ENCODE measurements at places on chromosomes 5 and 9.
A peak's percentile ranks its signal among the peaks of the same experiment; 100 is the strongest.

GRCh38 chr9:4515958-4516375, 25.7 kb downstream of the SLC1A1 start:
- no peak for DNase-seq

GRCh38 chr5:159353661-159354252, 23.5 kb upstream of the IL12B start:
- no peak for DNase-seq

DNA sequence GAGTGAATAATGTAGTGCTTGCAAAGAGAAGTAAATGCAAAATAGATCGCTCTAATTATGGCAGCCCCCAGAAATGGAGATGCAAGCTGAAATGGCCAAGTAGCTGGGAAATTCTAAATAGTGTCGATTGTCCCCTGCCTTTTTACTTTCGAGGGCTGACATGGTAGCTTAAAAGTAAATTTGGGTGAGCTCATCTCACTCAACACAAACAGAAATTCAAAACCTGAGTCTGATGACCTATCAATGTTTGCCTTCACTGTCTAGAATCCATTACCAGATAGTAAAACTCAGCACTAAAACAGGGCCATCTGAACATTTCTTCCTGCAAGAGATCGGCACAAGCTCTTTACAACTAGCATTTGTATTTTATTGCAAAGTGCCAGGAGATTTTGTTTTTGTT, 7.0 kb upstream of the LHX2 start:
- DNase-seq, result no peak

DNA sequence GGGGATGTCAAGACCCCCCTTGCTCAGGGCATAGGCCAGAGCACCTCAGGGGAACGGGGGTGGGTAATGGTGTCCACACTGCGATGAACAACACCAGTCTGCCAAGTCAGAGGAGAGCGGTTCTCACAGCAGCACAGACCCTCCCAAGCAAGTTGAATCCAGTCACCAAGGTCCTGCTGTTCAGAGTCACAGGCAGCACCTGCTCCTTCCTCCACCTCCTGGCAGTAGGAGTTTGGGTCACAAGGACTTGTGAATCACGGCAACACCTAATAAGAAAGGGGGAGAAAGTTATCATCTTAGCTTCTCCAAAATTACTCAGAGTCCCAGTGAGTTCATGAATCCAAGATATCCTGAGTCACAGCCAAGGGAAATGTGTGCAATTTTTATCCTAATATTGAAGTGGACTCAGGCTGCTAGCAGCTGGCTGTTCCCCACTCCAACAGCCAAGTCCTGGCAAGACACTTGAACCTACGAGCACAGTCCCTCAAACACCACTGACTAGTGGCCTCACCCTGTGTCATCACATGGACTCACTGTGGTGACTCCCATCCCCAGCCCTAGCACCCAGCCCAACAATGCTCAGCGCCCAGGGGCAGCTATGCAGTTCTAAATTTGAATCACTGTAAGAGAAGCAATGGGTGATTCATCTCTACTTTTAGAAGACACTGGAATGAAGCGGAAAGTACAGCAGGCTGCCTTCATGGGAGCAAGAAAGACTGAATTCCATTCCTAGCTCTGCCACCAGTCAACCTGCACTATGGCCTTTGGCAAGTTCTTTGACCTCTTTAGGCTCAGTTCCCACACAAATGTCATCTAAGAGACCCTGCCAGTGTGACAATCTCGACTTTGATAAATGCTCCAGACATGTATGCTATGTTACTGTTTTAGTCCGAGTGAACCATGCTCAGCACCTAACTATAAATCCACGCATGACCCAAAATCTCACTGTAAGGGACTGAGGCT, 113.7 kb downstream of the KLHL3 start:
- no peak for DNase-seq

GRCh38 chr5:139222346-139222745, 24.2 kb upstream of the SIL1 start:
- no peak for DNase-seq

DNA sequence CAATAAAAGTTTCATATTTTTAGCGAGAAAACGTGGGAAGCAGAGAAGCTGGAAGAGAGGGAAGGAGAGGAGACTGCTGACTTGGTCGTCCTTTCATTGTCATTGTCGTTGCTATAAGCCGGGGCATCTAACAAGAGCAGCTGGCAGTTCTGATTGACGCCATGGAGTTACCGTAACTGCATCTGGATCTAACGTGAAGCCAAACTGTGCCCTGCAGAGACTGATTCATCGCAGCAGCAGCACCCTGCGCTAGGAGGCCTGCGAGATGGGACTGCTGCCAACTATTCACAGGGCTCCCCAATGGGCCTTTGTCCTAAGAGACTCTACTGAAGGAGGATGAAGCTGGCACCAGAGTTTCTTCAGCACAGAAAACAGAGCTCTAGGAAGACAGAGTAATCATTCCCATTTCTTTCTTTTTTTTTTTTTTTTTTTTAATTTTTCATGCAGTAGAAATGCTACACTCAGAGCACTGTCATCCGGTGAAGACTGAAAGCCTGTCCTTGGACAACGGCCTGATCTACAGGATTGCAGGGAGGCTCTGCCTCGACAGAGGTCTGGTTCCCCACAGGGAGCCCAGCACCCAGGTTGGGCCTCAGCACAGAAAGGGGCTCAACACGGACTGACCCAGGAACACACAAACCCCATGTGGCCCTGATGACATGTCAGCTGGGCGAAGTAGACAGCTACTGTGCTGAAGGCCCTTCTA, 47.8 kb downstream of the RETREG1 start:
- no peak for DNase-seq

DNA sequence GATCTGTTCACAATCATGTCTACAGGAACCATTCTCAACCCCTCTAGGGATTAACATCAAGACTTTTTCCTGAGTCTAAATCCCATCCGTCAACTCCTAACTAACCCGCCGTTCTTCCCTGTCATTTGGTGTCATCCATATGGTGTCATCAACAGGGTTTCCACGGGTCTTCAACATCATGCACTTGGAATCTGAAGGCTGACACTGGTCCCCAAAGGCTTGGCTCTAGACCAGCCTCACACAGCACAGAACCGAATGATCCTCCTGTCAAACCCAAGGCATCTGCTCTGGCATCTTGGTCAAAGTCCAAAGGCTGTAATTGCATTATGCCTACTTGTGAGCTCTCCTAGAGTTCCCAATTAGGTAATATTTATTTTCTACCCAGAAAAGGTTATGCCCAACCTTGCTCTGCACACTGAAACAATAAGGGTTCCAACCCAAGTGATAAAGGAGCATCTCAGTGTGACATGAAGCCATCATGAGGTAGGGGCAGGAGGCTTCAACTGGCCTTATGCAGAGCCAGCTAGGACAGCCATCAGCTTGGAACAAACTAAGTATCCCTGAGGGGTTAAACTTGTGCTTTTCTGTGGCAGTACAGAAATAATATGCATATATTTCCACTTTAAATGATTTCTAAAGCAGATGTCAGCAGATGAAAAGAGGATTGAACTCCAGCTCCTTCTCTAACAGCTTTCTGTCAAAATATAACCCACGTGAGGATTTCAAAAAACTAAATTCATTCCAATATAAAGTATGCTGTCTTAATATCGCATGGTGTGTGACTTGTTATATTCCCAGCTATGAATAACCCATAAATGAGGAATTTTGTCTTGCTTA, 13.9 kb downstream of the ENC1 start:
- DNase-seq, result peak; percentile 49

- DNase-seq, result no peak
These were observed 622.4 kb downstream of the CHSY3 start for GRCh38 chr5:130526708-130527107.

DNA sequence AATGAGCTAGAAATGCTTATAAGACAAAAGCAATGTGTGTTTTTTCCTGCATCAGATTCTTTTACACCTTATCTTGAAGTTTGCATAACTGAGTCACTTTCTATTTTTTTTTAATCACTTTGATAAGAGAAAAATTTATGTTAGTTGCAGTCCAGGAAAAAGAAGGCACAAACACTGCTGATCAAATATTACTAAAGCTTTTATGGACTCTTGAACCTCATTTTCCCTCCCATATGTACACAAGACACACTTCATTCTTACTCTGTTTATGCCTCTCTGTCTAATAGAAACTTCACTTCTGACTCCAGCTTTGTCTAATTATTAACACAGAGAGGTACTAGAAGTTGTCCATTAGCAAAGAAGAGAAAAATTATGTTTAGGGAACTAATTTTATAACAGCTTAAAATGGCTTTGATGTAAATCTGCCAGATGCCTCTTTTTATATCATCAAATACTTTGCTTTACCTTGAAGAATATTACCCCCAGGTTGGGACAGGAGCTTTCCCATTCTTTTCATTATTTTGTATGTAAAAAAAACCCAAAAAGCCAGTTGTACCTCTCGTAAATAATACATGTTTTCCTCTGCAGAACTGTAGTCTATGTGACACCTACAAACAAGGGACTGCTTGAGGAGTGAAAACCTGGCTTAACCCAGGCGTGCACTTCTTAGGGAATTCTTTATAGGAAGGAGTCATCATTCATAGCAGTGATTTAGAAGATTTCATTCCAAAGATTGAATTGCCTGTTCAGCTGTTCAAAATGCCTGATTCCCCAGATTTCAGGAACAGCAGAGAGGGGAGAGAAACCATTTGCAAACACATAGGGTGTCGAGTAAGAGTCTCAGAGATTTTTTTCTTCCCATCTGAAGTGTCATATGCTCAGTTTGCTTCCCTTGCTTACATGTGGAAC, 72.6 kb downstream of the DAPK1 start:
- no peak for DNase-seq

GRCh38 chr9:20472342-20473045, 149.8 kb downstream of the MLLT3 start:
- no peak for DNase-seq
